ENCODE measurements at places on chromosomes 5 and 9.

- no peak for DNase-seq
Observed at GRCh38 chr5:179791881-179792611, 1.7 kb upstream of the LTC4S start.

GRCh38 chr5:7642029-7642428, 208.9 kb downstream of the CFAP90 start:
- no peak for DNase-seq

GRCh38 chr5:137361280-137361679, 137.8 kb downstream of the SPOCK1 start:
- DNase-seq = no peak

- DNase-seq = no peak
Observed at GRCh38 chr9:17488662-17489061, 90.2 kb upstream of the SH3GL2 start.

DNA sequence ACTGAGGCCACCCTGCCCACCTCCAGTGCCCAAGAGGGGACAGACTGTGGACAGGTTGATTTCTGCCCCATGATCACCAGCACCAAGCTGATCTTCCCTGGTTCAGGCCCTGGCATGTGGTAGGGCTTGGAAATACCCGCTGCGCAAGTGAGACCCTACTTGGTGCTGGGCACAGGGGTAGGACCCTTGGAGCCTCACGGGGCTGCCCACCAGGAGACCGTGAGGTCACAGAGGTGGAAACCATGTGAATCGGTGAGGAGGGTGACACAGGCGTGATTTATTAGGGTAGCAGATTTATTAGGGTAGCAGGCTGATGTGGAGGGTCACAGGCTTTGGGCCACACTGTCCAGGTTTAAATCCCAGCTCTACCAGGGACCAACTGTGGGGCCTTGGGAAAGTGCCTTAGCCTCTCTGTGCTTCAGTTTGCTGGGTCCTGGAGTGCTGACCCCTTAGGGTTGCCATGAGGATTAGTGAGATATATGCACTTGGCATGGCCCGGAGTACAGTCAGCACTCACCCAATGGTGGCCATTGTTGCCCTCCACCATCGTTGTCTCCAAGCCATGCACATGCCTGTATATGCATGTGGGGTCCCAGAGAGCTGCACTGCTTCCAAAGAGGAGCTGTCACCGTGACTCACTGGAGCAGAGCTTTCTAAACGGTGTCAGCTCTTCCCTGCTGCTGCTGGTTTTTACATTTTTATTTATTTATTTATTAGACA, 20.9 kb upstream of the DUSP1 start:
- DNase-seq = no peak

- no peak for DNase-seq
Observed at GRCh38 chr9:93026640-93027039, 31.9 kb upstream of the SUSD3 start.

- DNase-seq = no peak
Observed at GRCh38 chr5:135705941-135706466, 127.2 kb upstream of the CXCL14 start.

DNA sequence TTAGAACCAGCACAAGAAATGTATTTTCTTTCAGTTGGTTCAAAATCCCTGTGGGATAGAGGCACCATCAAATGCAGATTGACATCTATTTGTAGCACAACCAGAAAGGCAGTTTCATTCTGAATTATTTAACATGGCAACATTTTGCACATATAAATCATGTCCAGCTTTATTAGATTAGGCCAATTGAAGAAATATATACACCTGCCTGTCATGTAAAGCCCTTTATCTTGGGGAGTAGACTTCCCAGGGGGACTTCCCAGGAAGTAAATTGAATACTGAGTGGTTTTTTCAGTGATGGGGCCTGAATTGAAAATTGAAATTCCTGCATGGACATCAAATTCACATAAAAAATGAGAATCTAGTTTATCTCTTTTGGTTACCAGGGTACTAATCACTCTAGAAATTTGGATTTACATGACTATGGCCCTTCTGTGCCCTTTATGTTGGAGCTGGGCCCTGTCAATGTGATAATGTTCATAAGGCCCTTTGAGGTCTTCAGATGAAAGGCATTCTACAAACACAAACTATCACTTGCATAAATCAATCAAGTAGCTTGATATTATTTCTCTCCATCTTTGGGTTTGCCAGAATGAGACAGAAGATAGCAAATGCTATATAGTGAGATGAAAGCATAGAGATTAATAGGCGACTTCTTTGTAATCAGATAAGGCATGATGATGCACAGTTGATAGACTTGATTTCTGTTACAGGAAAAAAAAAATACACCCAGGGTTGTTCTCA, 26.2 kb upstream of the ZNF608 start:
- no peak for DNase-seq

GRCh38 chr9:35237311-35237710, 75.5 kb downstream of the UNC13B start:
- DNase-seq = no peak

- no peak for DNase-seq
Observed at GRCh38 chr5:5751987-5752386, 329.5 kb downstream of the ICE1 start.

DNA sequence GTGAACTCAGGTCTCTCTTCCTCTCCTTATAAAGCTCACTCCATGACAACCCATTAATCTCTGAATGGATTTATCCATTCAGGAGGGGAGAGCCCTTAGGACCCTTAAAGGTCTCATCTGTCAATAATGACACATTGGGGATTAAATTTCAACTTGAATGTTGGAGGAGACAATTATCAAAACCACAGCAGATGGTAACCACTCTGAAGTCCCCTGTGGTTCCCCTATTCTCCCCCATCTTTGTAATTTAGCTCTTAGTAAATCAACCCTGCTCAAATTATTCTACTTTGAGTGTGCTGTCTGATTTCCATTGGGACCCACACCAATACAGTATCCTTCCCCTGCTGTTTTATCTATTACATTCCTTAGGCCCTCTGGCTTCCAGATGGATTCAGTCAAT, 72.0 kb upstream of the RAI14 start:
- DNase-seq = no peak

DNA sequence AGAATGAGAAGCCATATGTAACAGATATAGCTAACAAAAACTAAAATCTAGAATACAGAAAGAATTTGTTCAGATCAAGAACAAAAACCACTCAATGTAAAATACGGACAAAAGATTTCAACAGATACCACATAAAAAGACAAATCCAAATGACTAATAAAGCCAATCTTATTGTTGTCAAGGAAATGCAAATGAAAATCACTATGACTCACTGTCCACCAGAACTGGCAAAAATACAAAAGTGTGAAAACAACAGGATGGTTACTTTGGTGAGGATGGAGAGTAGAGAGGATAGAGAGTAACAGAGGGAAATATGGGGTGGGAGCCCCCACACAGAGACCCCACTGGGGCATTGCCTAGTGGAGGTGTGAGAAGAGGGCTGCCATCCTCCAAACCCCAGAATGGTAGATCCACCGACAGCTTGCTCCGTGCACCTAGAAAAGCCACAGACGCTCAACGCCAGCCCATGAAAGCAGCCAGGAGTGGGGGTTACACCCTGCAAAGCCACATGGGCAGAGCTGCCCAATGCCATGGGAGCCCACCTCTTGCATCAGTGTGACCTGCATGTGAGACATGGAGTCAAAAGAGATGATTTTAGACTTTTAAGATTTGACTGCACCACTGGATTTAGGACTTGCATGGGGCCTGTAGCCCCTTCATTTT, 15.2 kb upstream of the RHOBTB3 start:
- DNase-seq = no peak

- no peak for DNase-seq
Observed at GRCh38 chr9:75117564-75117963, 29.2 kb downstream of the OSTF1 start.

DNA sequence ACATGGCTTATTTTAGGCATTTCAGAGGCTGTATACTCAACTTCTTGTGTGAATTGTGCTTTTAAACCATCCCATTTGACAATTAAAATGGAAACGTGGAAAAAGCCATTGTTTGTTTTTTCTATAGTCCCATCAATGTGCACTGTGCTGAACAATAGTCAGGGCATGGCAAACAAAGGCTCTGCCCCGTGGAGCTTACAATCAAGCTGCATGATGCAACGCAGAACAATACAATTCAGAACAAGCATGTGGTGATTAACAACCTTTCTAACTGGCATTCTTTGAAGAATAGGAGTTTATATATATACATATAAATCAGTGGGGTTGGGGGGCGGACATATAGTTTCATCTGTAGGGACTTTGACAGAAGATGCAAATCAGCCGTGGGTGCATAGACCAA, 2125.4 kb upstream of the WWC1 start:
- DNase-seq = no peak

GRCh38 chr9:124347206-124347967, 67.9 kb downstream of the PSMB7 start:
- DNase-seq = no peak

GRCh38 chr5:153551537-153552079, 61.1 kb downstream of the GRIA1 start:
- DNase-seq = no peak

DNA sequence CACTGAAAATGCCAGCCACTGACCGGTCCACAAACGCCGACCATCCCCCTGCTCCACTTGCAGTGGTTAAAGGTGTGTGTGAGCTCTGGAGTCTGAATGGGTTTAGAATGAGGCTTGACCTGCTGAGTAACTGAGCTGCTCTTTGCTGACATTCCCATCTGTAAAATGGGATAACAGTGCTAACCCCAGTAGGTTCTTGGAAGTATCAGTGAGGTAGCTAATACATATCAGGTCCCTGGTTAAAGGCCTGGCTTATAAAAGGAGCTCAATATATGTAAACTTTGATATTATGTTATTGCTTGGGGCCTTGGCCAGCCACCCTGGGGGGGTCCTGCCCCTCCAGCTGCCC, 31.1 kb upstream of the DAB2IP start:
- no peak for DNase-seq

- peak; percentile 46 for DNase-seq
Observed at GRCh38 chr5:119274767-119275130, 81.1 kb upstream of the TNFAIP8 start.

DNA sequence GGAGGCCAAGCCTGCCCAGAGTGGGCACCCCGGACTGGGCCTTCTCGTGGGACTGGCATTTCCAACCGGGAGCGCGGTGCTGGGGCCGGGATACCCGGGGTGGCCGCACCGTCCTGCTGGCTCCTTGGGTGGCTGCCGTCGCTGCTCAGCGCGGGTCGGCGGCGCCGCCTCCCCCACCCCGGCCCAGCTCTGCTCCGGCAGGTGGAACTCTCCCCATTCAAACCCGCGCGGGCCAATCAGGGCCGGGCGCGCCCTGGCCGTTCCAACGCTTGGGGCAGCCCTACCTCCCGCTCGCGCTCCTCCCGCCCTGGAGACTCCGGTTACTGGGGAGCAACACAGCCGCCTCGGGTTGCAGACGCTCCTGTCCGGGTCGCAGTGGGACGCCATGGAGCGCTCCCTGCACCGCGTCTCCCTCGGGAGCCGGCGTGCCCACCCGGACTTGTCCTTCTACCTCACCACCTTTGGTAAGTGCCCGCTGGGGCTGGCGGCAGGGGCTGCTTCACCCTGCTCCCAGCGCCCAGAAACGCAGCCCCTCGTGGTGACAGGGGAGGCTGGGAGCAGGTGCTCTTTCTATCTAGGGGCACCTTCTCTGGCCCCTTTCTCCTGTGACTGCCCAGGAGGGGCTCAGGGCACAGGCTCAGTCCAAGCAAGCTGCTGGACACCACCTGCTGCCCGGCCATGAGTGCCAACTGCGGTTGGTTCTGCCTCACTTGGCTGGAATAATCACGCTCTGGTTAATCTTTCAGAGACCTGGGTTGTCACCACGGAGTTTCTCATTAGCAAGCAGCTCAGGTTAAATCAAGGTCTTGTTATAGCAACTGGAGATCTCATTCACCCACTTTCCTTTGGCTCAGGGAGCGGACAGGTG, at the start of gene RGS3:
TSS of gene RGS3 (plus strand) at position 310 of the 868 bp plus-strand sequence. CDS start at position 386, 76 bp downstream.
- DNase-seq = no peak

DNA sequence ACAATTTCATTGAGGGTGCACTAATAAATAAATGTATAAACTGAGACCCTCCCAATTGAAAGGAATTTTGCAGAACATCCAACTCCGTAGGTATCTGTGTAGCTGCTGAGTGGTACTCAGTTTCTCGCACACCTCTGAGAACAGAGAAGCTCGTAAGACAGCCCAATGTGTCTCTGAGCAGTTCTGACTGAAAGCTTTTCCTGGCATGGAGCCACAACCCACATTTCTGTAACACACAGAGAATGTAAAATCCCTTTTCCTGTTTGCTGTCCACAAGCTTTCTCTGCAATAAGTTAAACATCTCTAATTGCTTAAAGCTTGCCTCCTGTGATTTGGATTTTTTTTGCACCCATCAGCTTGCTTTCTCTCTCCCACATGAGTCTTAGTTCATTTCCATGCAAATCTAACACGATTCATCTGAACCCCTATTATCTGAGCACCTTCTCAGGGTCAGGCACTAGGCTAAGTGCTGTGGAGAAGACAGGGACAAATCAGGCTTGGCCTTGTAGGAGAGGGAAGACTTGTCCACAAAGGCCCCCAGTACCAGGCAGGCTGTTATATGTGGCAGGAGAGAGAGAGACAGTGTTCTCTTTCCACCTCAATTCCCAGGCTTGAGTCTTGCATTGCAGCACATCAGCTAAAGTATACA, 44.2 kb upstream of the COL15A1 start:
- DNase-seq = no peak

GRCh38 chr9:98750364-98751060, 41.8 kb upstream of the GABBR2 start:
- no peak for DNase-seq

DNA sequence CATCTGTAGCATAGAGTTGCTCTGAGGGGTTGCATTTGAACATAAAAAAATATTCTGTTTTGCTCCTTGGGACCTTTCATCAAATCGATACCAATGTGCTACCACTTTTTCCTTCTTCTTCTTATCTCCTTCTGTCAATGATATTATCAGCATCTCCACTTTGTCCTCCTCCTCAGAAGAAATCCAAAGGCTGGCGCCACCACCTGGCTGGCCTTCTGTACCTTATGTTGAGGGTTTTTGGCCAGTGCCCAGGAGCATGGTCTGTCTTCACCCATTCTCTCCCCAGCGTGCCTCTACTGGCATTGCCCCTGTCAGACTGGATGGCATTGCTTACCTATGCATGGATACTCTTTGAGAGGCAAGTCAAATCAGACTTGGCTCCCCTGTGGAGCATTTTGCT, 167.2 kb downstream of the CFAP90 start:
- DNase-seq = no peak

- no peak for DNase-seq
Observed at GRCh38 chr5:173577166-173577565, 39.3 kb downstream of the BOD1 start.

- no peak for DNase-seq
Observed at GRCh38 chr5:139637438-139638089, 10.6 kb upstream of the CXXC5 start.

- DNase-seq = no peak
Observed at GRCh38 chr5:32504989-32505596, 60.6 kb upstream of the ZFR start.

DNA sequence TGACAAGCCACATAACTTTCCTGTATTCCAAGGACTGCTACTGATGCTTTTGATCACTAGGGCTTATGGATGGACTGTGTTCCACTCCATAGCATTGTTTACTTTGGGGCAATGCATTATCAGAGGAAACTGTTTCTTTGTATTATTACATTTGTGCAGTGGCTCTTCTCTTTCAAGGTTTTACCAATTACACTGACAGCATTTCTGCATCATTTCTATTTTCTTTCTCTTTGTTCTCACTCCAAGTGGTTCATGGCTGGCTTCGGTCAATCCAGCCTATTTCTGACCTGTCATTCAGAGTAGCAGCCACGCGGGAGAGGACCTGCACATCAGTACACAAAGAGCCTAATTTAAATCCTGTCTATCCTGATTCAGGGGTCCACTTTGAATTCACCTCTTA, 711.0 kb downstream of the TLE4 start:
- DNase-seq = no peak
